ENCODE measurements at places on chromosomes 7 and 10.

DNA sequence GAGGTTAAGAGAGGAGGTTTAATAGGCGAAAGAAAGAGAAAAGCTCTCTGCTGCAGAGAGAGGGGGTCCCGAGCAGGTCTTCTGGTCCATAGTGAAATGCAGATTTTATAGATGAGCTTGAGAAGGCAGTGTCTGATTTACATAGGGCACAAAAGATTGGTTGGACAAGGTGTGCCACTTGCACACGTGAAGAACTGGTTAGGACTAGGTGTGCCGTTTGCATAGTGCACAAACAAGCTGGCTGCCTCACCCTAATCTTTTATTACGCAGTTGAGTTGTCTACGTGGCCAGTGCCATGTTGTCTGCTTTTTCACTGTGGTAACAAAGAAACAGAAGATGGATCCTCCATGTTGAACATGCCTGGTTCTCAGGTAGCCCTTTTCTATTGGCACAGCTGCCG lies 82.6 kb downstream of the AMPH start:
- no peak for DNase-seq

- DNase-seq, result peak; percentile 76
Measured at GRCh38 chr7:105782391-105783042, 93.9 kb downstream of the ATXN7L1 start.

- no peak for DNase-seq
Measured at GRCh38 chr10:79926037-79926436, 22.9 kb downstream of the SFTPD start.

- no peak for DNase-seq
Measured at GRCh38 chr7:14875941-14876587, 26.5 kb downstream of the DGKB start.

- no peak for DNase-seq
Measured at GRCh38 chr10:106506526-106507283, 657.8 kb downstream of the SORCS1 start.

- DNase-seq, result no peak
Measured at GRCh38 chr7:77958436-77958835, 159.9 kb downstream of the PHTF2 start.

- no peak for DNase-seq
Measured at GRCh38 chr7:38673795-38674194, 42.6 kb upstream of the AMPH start.

DNA sequence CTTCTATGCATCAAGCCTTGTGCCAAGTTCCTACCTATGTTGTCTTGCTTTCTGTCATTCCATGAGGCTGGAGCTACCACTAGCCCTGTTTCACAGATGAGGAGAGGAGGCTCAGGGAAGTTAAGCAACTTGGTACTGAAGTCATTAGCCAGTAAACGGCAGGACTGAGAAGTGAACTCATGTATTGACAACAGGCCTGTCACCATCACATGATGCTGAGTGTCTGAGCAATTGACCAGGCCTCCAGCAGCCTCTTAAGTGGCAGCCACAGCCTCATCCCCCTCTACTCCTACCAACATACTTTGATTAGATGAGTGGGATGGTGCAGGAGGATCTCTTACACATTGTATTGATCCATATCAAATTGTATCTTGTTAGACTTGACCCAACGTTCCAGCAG lies 317.6 kb downstream of the GRID1 start:
- DNase-seq, result no peak

All from smooth muscle cell of the brain vasculature (primary cell).